Adipocyte (in vitro differentiated cells): ENCODE measurements at places on chromosomes 11 and 22.

DNA sequence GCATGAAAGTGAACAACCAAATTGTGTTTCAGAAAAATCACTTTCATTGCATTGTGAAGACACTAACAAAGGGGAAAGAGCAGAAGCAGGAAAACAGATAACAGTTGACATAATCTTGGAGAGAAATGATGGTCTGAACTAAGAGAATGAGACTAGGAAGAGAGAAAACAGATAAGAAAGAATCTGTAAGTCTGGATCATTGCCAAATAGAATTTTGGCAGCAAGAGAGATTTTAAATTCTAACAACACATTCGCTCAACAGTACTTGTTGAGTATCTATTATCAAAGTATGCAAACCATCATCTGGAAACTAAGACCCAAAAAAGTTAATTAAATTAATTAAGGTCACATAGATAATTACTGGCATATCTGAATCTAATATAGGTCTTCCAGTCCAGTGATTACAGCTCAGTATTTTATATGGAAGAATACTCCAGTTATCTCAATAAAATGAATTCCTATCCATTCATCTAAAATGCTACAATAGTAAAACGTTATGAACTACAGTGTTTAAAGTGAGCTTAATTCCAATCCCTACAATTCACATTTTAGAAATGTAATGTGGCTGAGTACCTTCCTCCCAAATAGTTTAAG is 166.7 kb upstream of the FAT3 start:
- no peak for DNase-seq

DNA sequence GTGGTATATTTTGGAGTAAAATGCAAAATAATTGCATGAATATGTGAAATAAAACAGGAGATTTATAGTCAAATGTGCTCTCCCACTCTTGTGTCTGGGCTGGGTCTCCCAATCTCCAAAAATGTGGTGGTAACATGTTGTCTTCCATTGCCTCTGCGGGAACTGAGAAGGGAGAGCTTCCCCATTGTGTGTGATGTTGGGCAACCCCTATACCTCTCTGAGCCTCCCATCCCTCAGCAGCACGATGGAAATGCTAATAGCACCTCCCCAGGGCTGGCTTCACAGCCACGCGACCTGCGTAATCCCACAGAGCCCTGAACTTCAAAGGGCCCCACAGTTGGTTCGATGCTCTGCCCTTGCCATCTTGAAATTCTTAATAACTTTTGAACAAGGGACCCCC is 72.0 kb downstream of the TP53I11 start:
- no peak for DNase-seq

GRCh38 chr11:111362887-111363411 is 16.1 kb downstream of the POU2AF1 start:
- DNase-seq: no peak

DNA sequence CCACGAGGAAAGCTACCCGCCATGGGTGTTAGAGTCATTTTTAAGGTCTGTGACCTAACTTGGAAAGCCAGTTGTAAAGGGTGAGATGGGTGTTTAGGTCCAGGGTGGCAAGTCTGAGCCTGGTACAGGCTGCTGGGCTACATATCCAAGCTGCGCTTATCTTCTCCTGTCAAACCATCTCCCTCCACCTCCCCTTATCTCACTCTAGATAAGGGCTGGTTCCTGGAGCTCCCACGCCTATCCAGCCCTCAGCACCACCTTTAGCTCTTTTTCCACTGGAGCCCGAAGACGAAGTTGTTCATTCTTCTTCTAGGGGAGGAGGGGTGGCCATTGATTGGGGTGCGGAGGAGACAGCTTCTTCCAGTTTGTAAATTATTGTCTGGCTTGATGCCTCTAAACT is 48.5 kb downstream of the MICAL2 start:
- no peak for DNase-seq

DNA sequence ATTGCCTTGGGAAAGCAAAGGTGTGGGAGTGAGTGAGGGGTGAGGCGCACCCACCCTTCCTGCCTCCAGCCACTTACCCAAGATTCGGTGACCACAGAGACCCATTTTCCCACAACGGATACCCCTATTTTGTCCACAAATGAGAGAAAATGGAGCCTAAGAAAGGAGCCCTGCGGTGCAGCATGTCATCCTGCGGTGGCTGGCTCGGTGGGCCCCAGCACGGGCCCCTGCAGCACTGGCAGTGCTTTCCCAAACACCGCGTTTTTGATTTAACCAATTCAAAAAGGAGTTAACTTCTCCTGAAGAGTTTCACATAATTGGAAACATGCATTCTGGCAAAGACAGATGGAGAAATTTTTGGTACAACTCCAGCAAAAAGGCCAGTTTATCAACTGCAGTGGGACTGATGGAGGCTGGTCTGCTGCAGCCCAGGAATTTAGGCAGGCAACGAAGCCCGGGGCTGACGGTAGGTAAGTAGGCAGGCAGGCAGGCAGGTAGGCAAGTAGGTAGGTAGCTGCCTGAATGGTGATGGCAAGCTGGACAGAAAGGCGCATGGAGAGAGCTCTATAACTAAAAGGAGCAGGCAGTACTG is 84.2 kb downstream of the FDX1 start:
- peak; percentile 71 for DNase-seq

- DNase-seq: no peak
Measured at GRCh38 chr11:64976651-64977050, 4.7 kb upstream of the MAJIN start.

GRCh38 chr11:110339456-110340250 is 43.2 kb upstream of the RDX start:
- no peak for DNase-seq

- no peak for DNase-seq
Measured at GRCh38 chr22:37709445-37709765, 12.6 kb downstream of the TRIOBP start.

DNA sequence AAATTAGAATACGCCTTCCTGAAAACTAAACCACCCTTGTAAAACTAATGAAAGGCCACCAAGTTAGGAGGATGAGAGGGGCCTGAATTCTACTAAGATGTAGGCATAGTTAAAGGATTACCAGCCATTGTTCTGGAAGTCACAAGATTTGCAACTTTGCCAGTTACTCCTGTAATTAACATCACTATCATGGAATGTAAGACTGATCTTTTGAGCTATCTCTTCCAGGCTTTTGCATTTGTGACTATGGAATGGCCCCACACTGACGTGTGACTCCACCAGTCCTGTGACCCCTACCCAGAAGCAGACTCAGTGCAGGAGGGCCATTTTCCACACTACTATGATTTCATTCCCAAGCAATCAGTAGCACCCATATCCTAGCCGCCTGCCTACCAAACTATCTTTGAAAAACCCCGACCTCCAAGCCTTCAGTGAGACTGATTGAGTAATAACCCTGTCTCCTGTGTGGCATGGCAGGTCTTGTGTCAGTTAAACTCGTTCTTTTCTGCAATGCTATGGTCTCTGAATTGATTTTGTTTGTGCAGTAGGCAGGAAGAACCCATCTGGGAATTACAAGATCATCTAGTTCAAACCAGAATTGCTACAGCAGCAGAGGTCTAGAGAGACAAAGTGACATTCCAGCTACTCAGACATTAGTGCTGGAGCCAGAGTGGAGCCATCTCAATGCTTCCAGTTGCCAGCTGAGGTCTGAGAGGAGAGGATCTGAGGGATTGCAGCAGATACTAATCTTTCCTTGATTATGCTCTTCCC is 1.9 kb upstream of the CTSF start:
- DNase-seq: no peak
